ENCODE measurements at places on chromosomes 3 and 15.

- no peak for DNase-seq
These were observed 8.9 kb downstream of the DUSP7 start for GRCh38 chr3:52047295-52047960.

GRCh38 chr3:4398120-4398940 is 68.7 kb downstream of the SUMF1 start:
- no peak for DNase-seq

GRCh38 chr15:95887666-95888390 is 442.7 kb upstream of the NR2F2 start:
- DNase-seq = no peak

DNA sequence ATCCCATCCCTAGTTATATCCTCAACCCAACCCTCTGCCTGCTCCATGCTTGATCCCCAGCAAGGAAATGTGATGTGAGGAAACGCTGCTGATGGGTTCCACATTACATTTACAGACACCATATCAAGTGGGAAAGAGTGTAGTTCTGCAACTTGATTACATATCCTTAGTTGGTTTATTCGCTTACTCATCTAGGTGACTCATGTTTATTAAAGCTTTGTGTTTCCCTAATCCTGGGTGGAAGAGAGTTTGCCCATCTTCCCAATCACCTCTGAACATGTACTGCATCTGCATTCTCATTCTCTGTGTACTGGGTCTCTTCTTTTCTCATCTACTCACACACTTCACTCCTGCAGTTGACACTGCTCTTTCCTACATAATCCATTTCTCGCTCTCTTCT is 91.7 kb upstream of the PDZRN3 start:
- no peak for DNase-seq

GRCh38 chr3:59531066-59531745 is 481.4 kb upstream of the CFAP20DC start:
- no peak for DNase-seq

- DNase-seq = no peak
These were observed 21.9 kb upstream of the ST3GAL6 start for GRCh38 chr3:98741121-98741716.

GRCh38 chr3:181839039-181839915 is 127.6 kb downstream of the SOX2 start:
- DNase-seq = no peak
